ENCODE measurements at places on chromosomes 1 and 21. TPM values are rescaled to one million over a fixed set of nuclear protein-coding genes. Genes with fewer than 3 reads are reported as not detected.

The AUNIP gene
- 0.65 TPM for total RNA-seq

The CCDC24 gene
- 3.9 TPM for total RNA-seq

The SLC45A1 gene
- 14.6 TPM for total RNA-seq

The DNM3 gene
- total RNA-seq: 0.16 TPM

The RIIAD1 gene
- total RNA-seq: not detected
